Stomach (tissue), 19 donors: ENCODE measurements at places on chromosomes 3 and 15. TPM values are rescaled to one million over a fixed set of nuclear protein-coding genes. Genes with fewer than 3 reads are reported as not detected.

- H3K27ac ChIP-seq = peak overlapping the region; percentile 3
- H3K4me3 ChIP-seq = no peak overlapping the region
- H3K36me3 ChIP-seq = no peaks in the 10 kb centered on the region
- H3K27me3 ChIP-seq = no peaks in the 10 kb centered on the region
- H3K4me1 ChIP-seq = peaks cover 8% of the 10 kb centered on the region
Observed at GRCh38 chr3:167976516-167977361, 119.0 kb downstream of the GOLIM4 start.

DNA sequence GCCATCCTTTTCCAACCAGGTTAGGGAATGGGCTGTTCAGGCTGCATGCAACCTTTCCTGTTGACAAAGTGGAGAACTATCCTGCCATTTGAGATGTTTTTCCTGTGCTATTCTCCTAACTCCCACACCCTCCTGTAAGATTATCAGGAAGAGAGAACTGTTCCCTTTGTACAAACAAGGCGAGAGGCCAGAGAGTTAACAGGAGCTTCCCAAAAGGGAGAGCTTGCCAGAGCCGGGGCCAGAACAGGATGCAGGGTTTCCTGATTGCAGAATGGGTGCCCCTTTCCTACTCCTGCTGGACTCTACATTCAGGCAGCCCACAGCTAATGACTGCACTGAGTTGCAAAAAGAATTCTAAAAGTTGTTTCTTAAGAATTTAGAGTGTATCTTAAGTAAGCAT is 17.1 kb downstream of the PML start:
- H3K4me1 ChIP-seq = peaks cover 73% of the 10 kb centered on the region
- H3K4me3 ChIP-seq = no peak overlapping the region

- DNase-seq = no peak
- peaks cover 92% of the 10 kb centered on the region for H3K36me3 ChIP-seq
- H3K27me3 ChIP-seq = no peaks in the 10 kb centered on the region
- H3K4me1 ChIP-seq = no peaks in the 10 kb centered on the region
Observed at GRCh38 chr3:33403756-33404155, 36.4 kb downstream of the UBP1 start.

DNA sequence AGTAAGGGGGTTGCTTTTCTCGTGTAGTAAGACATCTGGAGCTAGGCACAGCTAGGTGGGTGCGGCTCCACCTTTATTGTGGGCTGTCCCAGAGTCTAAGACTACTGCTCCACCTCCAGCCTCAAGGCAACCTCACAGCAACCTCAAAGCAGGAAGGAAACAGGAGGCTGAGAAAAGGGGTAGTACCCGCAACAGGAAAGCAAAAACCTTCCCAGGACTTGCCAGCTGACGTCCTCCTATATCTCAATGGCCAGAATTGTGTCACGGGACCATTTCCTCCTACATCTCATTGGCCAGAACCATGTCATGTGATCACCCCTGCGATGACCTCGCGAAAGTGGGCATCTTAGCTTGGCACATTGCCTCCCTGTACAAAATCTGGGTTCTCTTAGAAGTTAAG is 4.3 kb upstream of the GPR160 start:
- no peak for DNase-seq
- no peaks in the 10 kb centered on the region for H3K36me3 ChIP-seq
- no peak overlapping the region for H3K4me3 ChIP-seq
- H3K4me1 ChIP-seq = peaks cover 29% of the 10 kb centered on the region
- H3K27me3 ChIP-seq = no peaks in the 10 kb centered on the region
- peak overlapping the region; percentile 17 for H3K27ac ChIP-seq

DNA sequence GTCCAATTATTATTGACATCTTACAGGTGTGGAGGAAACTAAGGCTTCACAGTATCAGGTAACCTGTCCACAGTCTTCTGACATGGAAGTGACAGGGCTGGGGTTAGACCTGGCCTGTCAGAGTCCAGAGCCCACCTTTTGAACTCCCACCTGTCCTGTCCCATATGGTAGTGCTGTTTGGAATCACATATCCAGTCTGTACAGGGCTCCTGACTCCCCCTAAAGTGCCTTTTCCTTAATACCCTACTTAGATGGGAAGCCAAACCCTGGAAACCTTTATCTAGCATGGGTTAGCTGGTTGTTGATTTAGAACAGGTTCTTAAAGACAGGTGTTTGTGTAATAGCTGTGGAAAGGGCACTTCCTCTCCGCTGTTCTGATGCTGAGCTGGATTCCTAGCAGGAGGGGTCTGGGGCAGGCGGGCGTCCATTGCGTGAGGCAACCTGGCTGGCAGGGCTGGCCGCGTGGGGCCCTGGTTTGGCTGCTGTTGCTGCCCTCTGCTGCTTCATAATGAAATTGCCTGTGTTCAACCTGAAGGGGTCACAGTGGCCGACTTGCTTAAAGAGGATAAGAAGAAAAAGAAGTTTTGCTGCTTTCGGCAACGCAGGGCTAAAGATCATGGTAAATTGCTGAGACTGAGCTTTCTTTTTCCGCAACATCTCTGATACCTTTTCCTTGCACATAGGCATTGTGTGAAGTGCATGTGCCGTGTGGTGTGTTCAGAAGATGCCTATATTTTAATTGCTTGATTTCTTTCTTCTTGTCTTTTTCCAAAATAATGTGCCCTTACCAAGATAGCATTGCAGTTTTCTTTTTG is 136.2 kb downstream of the CHDH start:
- no peaks in the 10 kb centered on the region for H3K27me3 ChIP-seq
- DNase-seq = peak; percentile 90
- no peak overlapping the region for H3K27ac ChIP-seq
- no peaks in the 10 kb centered on the region for H3K36me3 ChIP-seq
- H3K4me1 ChIP-seq = peaks cover 5% of the 10 kb centered on the region

HIGD2B gene
- total RNA-seq = not detected

GRCh38 chr15:75695220-75695619 is 17.4 kb downstream of the CSPG4 start:
- peaks cover 64% of the 10 kb centered on the region for H3K4me1 ChIP-seq
- no peaks in the 10 kb centered on the region for H3K27me3 ChIP-seq
- DNase-seq = peak; percentile 84
- H3K4me3 ChIP-seq = no peak overlapping the region

DNA sequence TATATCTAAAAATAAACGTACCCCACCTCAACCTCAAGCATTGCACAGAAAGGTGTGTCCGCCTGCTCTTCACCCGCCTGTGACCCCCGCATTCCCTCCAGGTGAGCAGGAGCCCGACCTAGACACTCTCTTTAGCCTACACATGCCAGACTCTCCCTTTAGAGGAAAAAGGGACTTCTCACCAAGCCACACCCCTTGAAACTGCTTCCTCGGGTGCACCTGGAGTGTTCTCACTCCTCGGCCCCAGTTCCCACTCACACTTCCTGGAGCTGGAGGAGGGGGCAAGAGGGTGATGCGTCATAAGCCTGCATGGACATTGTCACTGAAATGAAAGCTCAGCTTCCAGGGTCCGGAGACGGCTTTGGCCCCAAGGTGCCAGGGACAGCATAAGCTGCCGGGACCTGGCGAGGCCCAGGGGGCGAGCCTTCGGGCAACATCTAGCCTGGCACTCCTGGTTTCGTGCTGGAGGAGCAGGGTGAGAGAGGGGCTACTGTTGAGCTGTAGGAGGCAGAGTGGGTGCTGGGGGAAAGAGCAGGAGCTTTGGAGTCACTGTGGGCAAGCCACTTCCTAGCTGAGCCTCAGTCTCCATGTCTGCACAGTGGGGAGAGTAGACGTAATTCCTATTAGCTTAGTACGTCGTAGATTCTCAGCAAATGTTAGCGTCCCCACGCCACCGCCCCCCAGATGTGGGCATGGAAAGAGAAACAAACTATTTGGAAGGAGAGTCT is 9.8 kb upstream of the MUC4 start:
- no peak overlapping the region for H3K27ac ChIP-seq
- peaks cover 11% of the 10 kb centered on the region for H3K4me1 ChIP-seq
- H3K4me3 ChIP-seq = no peak overlapping the region

GOLGA8S gene
- total RNA-seq = 0.45 TPM

GRCh38 chr3:186097663-186098451 is 11.0 kb downstream of the ETV5 start:
- DNase-seq = peak; percentile 96
- H3K27me3 ChIP-seq = no peaks in the 10 kb centered on the region
- H3K4me3 ChIP-seq = peak overlapping the region; percentile 35
- H3K4me1 ChIP-seq = peaks cover 28% of the 10 kb centered on the region

CFAP92 gene
- 13.4 TPM for total RNA-seq

- H3K4me3 ChIP-seq = no peak overlapping the region
- no peaks in the 10 kb centered on the region for H3K36me3 ChIP-seq
Observed at GRCh38 chr3:171950373-171950772, 89.0 kb upstream of the FNDC3B start.

OR5H14 gene
- total RNA-seq = not detected

- no peak for DNase-seq
- no peaks in the 10 kb centered on the region for H3K36me3 ChIP-seq
- H3K4me1 ChIP-seq = no peaks in the 10 kb centered on the region
- no peak overlapping the region for H3K4me3 ChIP-seq
Observed at GRCh38 chr15:99537344-99537743, 28.4 kb upstream of the MEF2A start.

- DNase-seq = no peak
- H3K4me1 ChIP-seq = peaks cover 3% of the 10 kb centered on the region
- no peak overlapping the region for H3K27ac ChIP-seq
Observed at GRCh38 chr3:172654470-172654869, 56.4 kb downstream of the NCEH1 start.

DNA sequence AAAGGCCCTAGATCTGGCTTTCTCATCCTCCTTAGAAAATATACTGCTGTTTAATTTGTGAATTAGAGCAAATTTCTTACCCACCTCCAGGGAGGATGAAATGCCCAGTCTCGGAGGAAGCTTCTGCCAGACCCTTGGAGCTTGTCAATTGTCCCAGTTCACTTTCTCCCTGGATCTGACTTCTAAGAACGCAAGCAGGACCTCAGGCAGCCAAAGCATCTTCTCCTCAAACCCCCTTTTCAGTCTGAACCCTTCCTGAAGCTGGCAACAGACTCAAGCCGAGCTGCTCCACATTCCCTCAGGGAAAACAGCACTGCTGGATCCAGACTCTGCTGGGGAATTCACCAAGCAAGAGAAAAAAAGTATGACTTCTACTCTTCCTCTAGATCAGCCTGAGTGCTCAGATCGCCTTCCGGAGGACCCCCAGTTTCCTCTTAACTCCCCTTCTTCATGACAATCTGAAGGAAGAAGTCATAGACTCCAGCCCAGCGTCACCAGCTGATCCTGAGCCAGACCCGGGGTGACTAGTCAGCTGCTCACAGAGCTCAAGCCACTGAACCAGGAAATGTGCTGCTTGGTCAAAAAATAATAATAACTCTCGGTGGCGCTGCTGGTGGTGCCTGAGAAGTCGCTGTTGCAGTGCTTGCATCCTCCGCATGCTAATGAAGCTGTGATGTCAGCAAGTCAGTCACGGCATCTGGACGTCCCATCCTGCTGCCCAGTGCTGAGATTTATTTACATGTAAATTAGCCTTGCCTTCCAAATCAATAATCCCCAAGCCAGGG is at the start of gene PRICKLE2:
PRICKLE2 (minus strand) TSS at position 641 of the 785 bp plus-strand sequence. CDS start 26,539 bp downstream, outside the sequence.
- no peaks in the 10 kb centered on the region for H3K27me3 ChIP-seq
- no peaks in the 10 kb centered on the region for H3K36me3 ChIP-seq

TGM5 gene
- not detected for total RNA-seq

CCR1 gene
- 2.6 TPM for total RNA-seq

- no peaks in the 10 kb centered on the region for H3K27me3 ChIP-seq
- no peak overlapping the region for H3K27ac ChIP-seq
- H3K4me1 ChIP-seq = no peaks in the 10 kb centered on the region
- no peak for DNase-seq
- no peaks in the 10 kb centered on the region for H3K36me3 ChIP-seq
Observed at GRCh38 chr3:131712662-131713061, 209.9 kb upstream of the MRPL3 start.

- no peaks in the 10 kb centered on the region for H3K27me3 ChIP-seq
- no peak for DNase-seq
- no peak overlapping the region for H3K4me3 ChIP-seq
- no peak overlapping the region for H3K27ac ChIP-seq
- H3K4me1 ChIP-seq = no peaks in the 10 kb centered on the region
- H3K36me3 ChIP-seq = no peaks in the 10 kb centered on the region
Observed at GRCh38 chr3:140056047-140056446, 121.1 kb downstream of the CLSTN2 start.
